AG10803 (cell line): ENCODE measurements at places on chromosomes 2 and 18.

- DNase-seq, result no peak
Observed at GRCh38 chr18:36536426-36536825, 238.9 kb downstream of the FHOD3 start.

- DNase-seq, result no peak
Observed at GRCh38 chr2:189408294-189408693, 33.0 kb upstream of the WDR75 start.

DNA sequence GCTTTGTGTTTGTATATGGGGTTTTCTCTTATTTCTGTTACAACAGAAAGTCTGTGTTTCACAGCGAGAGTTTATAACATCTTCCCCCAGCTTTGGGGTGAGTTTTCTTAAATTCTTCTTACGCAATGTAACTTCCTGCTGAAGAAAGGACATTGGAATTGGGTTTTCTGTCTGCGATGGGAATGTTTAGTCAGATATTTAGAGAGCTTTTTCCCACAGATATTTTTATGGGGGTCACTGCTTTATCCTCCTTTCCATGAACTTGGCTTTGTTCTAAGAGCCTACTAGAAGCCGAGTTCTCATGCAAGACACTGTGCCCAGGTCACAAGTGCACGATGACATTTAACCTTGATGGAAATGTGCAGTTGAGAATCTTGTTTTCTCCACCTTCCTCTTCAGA, 22.1 kb downstream of the B3GNT2 start:
- peak; percentile 81 for DNase-seq

DNA sequence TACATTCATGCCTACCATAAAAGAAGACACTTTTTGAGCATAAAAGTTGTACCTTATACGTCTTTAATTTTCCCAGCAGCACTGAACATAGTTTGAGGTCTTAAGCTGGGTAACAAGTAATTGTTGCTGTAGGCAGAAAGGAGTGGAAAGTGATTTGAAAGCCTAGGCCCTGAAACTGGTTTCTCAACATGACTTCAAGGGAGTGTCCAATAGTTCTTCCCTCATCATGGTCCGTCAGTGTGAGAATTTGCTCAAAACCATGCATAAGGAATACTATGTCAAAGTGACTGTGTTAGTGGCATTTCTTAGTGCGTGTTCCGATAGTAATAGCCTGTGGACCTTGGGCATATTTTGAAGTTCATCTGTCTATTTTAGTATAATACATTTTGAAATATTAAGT, 463.1 kb downstream of the PTPRM start:
- DNase-seq, result no peak

- no peak for DNase-seq
Observed at GRCh38 chr2:94872676-94873361, 1.6 kb downstream of the TEKT4 start.

- no peak for DNase-seq
Observed at GRCh38 chr2:111035830-111036441, 84.8 kb upstream of the BCL2L11 start.

DNA sequence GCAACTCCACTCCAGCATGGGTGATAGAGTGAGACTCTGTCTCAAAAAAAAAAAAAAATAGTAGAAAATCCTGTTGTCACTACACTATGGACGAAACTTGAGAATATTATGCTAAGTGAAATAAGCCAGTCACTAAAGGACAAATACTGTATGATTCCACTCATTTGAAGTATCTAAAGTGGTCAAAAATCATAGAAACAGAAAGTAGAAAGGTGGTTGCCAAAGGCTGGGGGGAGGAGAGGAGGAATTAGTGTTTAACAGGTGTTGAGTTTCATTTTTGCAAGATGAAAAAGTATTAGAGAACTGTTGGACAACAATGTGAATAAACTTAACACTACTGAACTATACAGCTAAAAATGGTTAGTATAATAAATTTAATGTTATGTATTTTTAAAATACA, 18.8 kb upstream of the RMP24 start:
- no peak for DNase-seq

DNA sequence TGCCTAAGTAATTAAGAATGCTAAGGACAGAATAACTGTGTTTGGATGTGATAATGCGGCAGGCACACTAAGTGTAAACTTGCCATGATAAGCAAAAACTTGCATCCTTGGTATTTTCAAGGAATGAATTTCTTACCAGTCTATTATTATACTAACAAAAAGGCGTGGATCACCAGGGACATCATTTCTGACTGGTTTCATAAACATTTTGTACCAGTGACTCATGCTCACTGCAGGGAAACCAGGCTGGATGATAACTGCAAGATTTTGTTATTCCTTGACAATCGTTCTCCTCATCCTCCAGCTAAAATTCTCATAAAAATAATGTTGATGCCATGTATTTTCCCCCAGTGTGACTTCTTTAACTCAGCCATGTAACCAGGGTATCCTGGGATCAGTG, 289.5 kb downstream of the CDCA7 start:
- DNase-seq, result peak; percentile 54

DNA sequence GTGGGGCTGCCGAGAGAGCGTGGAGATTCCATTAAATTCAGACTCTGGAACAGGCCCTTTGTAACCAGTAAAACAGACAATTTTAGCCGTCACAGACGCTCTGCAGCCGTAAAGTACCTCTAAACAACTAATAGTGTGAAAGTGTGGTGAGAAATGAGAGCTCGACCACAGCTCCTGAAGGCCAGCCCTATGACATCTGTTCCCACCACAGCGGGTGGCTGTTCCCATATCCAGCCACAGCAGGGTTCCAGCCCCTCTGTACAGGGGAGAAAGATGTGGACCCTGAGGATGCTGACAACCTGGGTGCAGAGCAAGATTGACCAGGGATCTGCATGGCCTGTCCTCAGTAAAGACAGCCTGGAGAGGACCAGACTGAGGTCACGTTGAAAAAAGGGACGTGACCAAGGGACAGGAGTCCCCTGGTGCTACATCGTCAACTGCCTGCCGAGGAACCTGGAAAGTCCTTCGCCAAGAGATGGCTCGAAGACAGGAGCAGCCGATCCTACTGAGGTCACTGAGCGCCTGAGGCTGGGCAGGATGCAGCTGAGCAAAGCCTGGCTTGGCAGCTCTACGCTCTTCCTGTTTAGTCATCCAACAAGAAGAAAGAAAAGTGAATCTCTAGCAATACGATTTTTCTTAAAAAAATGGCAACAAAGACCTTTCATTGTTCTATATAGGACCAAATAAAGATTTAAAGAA, 831.7 kb downstream of the RNF144A start:
- DNase-seq, result no peak
